ENCODE measurements at places on chromosomes 7 and 10.

DNA sequence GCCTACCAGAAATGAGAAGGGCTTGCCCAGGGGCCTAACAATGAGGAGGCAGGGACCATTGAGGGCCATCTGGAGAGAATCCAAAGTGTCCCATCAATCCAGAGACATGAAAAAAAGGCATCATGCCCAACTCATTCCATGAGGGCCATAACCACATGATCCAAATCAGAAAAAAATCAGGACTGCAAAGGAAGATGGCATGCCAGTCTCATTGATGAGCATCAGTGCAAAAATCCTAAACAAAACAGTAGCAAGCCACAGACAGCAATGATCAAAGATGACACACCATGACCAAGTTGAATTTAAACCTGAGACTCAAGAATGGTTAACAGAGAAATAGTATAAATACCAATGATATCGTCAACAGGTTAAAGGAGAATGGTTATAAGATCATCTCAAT lies 7.0 kb upstream of the CYP3A4 start:
- no peak for DNase-seq

GRCh38 chr7:94580601-94581000 lies 71.0 kb downstream of the CASD1 start:
- no peak for DNase-seq

DNA sequence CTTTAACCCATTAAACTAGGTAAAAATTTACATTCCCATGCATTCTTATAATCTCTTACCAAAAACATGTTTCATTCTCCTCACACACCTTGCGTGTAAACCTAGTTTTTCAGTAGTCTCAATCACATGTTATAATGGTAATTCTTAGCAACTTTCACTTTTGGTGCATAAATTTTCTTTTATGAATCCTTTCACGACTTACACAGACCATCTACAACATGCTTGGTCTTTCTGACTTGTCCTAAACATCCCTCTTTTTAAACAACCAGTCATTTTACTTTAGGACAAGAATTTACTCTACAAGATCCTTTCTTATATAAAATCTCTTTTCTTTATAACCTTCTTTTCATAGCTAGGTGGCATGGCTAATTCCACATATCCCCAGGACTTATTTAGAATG lies 25.8 kb downstream of the FBXL13 start:
- DNase-seq: no peak

GRCh38 chr7:91344911-91345310 lies 80.7 kb downstream of the FZD1 start:
- no peak for DNase-seq

DNA sequence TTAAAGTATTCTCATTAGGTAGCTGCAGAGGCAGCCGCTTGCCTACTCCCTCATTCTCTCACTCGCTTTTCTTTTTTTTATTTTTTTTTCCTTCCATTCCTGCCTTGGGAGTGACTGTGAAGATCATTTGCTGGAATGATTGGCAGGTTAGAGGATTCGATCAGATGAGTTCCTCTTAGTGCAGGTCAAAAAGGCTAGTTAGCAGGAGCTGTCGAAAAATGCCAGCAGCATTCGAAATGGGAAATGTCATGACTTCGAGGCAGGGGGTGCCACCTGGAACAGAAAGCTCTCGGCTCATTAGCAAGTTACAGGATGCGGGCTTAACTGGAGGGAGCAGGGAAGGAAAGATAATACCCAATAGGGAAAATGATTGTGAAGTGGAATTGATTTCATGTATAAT lies 137.5 kb upstream of the FZD1 start:
- no peak for DNase-seq
